Activated CD4-positive, alpha-beta T cell treated with anti-CD3 and anti-CD28 coated beads for 48 hours (primary cell): ENCODE measurements at places on chromosomes 11 and 22.
A peak's percentile ranks its signal among the peaks of the same experiment; 100 is the strongest.

DNA sequence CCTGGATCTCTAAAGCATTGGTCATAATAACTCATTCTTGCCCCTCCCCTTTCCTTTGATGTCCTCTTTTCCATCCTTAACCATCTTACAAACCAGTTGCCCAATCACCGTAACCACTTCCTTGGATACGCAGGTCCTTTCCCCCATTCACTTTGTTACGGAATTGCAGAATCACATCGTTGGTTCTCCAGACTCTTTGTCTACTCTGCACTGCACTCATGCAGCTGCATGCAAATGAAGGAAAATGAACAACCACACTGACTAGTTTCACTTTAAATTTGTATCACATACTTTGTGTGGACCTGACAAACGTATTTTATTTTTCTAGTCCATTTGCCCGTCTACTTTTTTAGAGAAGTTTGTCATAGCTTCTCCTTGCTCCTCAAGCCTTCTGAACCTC lies 69.9 kb downstream of the SLC5A12 start:
- no peak for DNase-seq

DNA sequence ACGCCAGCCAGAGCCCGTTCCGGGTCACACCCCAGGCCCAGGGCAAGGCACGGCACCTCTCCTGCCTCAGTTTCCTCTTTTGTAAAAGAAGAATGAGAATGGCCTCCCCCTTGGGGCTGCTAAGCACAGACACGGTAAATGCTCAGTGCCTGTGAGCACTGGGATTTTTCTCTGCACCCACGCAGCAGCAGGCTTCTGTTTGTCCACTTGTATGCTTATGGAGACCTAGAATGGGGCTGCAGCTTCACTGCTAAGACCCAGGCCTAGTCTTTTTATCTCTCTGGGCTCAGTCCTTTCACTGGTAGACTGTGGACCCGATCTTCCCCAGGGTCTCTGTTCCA lies 1327.9 kb downstream of the TBC1D22A start:
- DNase-seq, result no peak

GRCh38 chr11:120568572-120569307 lies 57.2 kb downstream of the GRIK4 start:
- no peak for DNase-seq

GRCh38 chr22:39808081-39808480 lies 85.5 kb downstream of the ENTHD1 start:
- peak; percentile 61 for DNase-seq

DNA sequence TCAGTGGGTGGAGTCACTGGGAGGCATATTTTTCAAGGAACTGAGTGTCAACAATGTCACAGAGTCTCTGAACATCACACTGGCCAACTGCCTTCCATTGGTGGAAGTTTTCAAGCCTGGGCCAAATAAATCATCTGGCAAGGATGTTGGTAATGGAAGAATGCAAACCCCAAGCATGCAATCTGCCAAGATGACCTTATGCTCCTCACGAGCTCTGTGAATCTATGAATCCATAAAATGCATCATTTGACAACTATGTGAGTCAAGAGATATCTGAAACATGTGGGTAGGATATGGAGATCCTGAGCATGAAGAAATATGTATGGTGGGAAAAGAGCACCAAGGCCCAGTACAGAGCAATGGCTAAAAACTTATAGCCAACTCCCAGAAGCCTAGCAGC lies 122.2 kb downstream of the PLEKHA7 start:
- no peak for DNase-seq

DNA sequence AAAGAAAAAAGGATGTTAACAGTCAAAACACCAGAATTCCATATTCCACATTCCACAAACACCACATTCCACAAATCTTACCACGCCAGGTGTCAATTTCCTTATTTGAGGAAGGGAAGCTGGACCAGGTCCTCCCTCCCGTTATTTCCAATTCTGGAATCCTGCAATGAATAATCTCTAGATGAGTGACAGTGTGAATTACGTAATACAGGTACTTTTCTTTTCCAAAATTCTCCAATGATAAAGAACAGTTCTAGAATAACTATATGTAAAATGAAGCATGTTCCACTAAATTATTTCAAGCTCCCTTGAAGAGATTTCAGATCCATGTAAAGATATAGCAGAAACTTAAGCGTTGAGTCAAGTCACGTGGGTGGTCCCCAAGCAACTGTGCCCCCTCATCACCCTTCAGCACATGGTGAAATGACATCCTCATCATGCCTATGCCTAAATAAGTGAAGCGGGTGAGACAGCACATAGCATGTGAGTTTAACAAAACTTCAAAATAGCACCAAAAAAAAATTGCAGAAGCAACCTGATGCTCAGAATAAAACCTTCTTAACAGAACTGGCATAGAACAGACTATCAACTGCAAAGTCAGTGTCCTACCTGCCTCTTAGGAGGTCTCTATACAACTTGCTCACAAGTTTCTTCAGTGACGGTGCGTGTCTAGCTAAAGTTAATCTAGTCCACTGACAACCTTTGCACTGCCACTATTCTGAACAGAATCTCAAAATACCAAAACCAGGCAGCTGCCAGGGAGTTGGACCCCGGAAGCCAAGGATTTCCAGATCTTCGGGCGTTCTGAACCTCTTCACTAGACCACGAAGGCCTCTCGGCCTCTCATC lies 876 bp downstream of the NFRKB start:
- no peak for DNase-seq

- DNase-seq, result no peak
These were observed 28.9 kb upstream of the SHISAL1 start for GRCh38 chr22:44341431-44342346.

- no peak for DNase-seq
These were observed 19.6 kb upstream of the MN1 start for GRCh38 chr22:27820896-27821866.

DNA sequence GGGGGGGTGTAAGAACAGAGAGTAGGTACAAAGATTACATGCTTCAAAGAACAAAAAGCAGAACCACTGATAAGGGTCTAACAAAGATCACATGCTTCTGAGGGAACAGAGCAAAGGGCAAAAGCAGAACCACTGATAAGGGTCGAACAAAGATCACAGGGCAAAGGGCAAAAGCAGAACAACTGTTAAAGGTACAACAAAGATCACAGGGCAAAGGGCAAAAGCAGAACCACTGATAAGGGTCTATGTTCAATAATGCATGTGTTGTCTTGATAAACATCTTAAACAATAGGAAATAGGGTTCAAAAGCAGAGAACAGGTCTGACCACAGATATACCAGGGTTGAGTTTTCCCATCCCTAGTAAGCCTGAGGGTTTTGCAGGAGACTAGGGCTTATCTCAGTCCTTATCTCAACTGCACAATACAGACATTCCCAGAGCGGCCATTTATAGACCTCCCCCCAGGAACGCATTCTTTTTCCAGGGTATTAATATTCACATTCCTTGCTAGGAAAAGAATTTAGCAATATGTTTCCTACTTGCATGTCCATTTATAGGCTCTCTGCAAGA lies 81.9 kb upstream of the PGR start:
- DNase-seq, result no peak

GRCh38 chr11:73218106-73218829 lies at the start of gene P2RY2:
Gene P2RY2 (plus strand): TSS chr11:73218281. CDS start chr11:73234160, 15,879 bp downstream.
- DNase-seq, result peak; percentile 62

DNA sequence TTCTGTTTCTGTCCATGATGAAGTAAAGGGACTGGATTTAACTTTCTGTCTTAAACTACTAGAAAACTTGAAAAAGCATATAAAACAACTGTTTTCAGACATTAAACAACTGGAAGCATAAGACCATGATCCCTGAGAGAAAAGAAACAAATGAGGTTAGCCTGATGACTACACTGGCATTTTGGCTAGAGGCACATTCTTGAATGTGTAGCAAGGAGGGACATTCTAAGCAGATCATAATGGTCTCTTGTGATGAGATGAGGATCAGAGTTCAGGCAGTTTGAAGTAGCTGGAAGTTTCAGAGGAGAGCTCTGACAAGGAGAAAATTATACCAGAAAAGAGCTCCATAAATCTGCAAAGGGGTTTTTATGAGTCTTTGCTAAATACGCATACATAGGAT lies 75.4 kb downstream of the AASDHPPT start:
- DNase-seq, result no peak

- no peak for DNase-seq
These were observed 54.1 kb upstream of the B3GAT1 start for GRCh38 chr11:134466156-134466555.

DNA sequence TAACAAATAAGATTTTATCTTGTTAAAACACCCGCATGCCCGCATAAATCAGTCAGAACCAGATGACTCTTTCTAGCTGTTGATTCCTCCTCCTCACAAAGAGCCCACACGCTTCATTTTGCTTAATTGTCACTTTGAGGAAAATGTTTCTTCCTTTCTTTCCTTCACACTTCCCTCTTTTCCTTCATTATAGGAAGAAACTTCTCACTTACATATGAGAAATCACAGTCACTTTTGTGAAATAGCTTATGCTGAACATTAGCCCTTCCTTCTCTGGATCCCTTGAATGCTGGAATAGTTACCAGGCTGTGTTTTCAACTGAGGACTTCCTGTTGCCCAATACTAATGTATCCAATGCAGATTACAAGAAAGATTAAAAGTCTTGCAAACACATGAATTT lies 5.8 kb downstream of the MS4A6E start:
- no peak for DNase-seq

DNA sequence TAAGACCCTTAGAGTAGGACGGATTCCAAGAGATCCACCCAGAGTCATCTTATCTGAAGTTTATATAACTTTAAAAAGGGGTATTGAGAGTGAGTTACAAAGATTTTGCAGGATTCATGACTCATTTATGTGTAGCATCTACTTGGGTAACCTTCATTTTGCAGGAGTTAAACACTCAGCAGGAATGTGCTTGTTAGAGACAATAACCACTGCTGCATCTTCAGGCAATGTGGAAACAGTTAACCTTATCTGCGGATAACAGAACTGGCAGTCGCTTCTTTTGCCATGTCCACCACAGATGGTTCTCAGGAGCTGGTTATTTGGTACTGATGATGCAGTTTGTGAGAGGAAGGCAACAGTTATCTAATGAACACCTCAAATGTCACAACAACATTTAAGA lies 417.9 kb upstream of the DDI1 start:
- DNase-seq, result no peak

- DNase-seq, result no peak
These were observed 79.5 kb downstream of the KIAA1671 start for GRCh38 chr22:25032066-25032465.

GRCh38 chr11:113960702-113961330 lies 14.1 kb upstream of the HTR3A start:
- DNase-seq, result no peak

DNA sequence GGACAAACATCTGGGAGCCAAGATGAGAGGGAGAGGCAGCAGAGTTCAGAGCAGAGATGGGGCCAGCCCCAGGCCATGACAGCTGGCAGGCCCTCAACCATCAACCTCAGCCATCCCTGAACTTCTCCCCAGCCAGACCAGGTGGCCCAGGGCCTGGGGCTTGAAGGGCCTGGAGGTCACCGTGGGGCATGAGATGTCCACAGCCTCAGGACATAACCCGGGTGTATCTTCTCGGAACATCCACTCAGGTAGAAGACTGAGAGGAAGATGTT lies 12.4 kb upstream of the SLC39A13 start:
- DNase-seq, result no peak

GRCh38 chr11:19347911-19348310 lies 107.2 kb upstream of the E2F8 start:
- DNase-seq, result no peak

DNA sequence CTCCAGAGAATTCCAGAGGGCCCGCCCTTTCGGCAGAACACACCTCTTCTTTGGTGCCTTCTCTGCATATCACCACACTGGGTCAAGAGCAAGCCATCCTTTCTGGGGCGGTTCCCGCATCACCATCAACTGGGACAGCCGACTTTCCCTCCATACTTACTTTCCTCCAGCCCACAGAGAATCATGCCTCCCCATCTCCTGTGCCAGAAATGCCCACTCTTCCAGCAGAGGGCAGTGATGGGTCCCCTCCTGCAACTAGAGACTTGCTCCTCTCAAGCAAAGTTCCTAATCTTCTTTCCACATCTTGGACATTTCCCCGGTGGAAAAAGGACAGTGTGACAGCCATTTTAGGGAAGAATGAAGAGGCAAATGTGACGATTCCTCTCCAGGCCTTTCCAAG lies 157.7 kb downstream of the C11orf91 start:
- peak; percentile 59 for DNase-seq

GRCh38 chr11:121241343-121242211 lies 51.0 kb upstream of the SC5D start:
- no peak for DNase-seq

DNA sequence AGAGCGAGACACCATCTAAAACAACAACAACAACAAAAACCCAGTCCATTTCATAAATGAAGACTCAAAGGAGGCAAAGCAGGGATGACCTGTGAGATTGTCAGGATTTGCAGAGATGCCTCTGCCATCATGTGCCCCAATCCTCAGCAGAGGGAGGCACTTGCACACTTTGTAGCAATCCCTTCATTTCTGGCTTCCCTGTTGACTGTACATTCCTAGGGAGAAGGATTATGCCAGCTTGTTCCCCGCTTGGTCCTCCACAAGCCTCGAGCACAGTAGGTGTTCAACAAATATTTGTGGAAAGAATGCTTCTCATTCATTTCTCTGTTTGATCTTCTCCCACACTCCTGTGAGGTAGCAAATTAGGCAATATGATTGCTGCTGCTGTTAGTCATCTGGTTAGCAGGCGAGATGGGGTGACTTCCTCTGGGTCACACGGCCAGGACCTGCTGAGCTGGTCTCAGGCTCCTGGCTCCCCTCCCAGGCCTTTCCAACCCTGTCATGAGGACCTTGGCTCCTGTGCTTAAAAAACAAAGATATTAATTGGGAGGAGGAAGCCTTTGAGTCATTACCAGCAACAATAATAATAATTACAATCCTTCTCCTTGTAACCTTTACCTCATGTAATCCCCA lies 34.1 kb downstream of the LIF start:
- peak; percentile 47 for DNase-seq

DNA sequence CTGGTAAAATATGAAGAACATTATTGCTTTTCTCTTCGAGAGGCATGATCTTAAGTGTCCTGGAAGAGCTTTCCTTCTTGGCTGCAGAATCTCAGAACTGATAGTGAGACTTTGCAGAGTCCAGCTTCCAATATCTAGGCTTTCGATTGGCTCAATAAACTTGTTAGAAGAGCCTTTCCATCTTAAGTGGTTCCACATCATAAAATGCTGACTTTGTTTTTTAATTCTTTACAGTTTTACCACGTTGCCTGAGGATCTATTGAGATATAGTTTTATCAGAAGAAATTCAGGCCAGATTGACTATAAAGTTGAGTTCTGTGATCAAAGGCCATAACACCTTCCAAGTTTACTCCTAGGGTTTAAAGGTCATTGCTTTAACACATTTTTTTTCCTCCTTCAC lies 15.6 kb upstream of the DNAJB7 start:
- no peak for DNase-seq
